ENCODE measurements at places on chromosomes 16 and 17. TPM values are rescaled to one million over a fixed set of nuclear protein-coding genes. Genes with fewer than 3 reads are reported as not detected.

Gene GDE1
- 63.2 TPM for total RNA-seq

Gene SLC7A6
- 41.7 TPM for total RNA-seq

Gene NAGPA
- total RNA-seq: 15.3 TPM

Gene GGT6
- total RNA-seq: not detected

Gene PRSS27
- 7.8 TPM for total RNA-seq

Gene RNF43
- total RNA-seq: 2.0 TPM

Gene KRT12
- not detected for total RNA-seq

Gene GCGR
- total RNA-seq: not detected

Gene CSH2
- total RNA-seq: not detected

Gene RNF135
- 5.9 TPM for total RNA-seq

Gene QPRT
- 79.5 TPM for total RNA-seq

Gene KRTAP4-4
- not detected for total RNA-seq

Gene PSMB10
- 22.5 TPM for total RNA-seq

Gene MEIOB
- not detected for total RNA-seq

Gene CTRL
- total RNA-seq: 2.5 TPM

Gene ZPBP2
- not detected for total RNA-seq

Gene OR4D1
- total RNA-seq: not detected

Gene USP43
- total RNA-seq: 2.0 TPM

Gene CARHSP1
- 152 TPM for total RNA-seq

Gene SMIM22
- total RNA-seq: not detected

Gene TAT
- total RNA-seq: not detected

Gene CD79B
- total RNA-seq: 0.86 TPM

Gene PROCA1
- total RNA-seq: 11.7 TPM

Gene KCNG4
- total RNA-seq: not detected

Gene NSRP1
- total RNA-seq: 28.2 TPM

Gene CLEC3A
- not detected for total RNA-seq

Gene LUC7L3
- 175 TPM for total RNA-seq

Gene RUNDC1
- total RNA-seq: 16.5 TPM

Gene CASKIN1
- total RNA-seq: 18.9 TPM

Gene MRPL58
- 35.3 TPM for total RNA-seq

Gene HBZ
- total RNA-seq: not detected

Gene KRTAP17-1
- not detected for total RNA-seq

Gene TPSAB1
- not detected for total RNA-seq

Gene FAM171A2
- total RNA-seq: 50.6 TPM

Gene HBM
- total RNA-seq: not detected

Gene HYDIN
- total RNA-seq: 7.5 TPM

Gene PPP1R1B
- not detected for total RNA-seq

Gene UBN1
- 49.6 TPM for total RNA-seq

Gene ABCA8
- 13.3 TPM for total RNA-seq

Gene C17orf67
- 2.4 TPM for total RNA-seq

Gene SMG6
- 57.2 TPM for total RNA-seq

Gene PDP2
- total RNA-seq: 22.7 TPM

Gene NOG
- total RNA-seq: 0.65 TPM

Gene PPL
- 0.26 TPM for total RNA-seq

Gene SLFN14
- not detected for total RNA-seq

Gene SNX20
- not detected for total RNA-seq

Gene CMIP
- 41.2 TPM for total RNA-seq

Gene ARHGAP44
- total RNA-seq: 6.5 TPM

Gene MRPS23
- 50.0 TPM for total RNA-seq

Gene PLA2G10
- total RNA-seq: not detected

Gene GAS2L2
- total RNA-seq: 0.16 TPM

Gene ARMC5
- 12.3 TPM for total RNA-seq

Gene RNF227
- total RNA-seq: 4.0 TPM

Gene KRTAP4-5
- total RNA-seq: not detected

Gene RPRML
- total RNA-seq: 1.6 TPM

Gene MAP2K6
- 48.4 TPM for total RNA-seq

Gene WNT3
- total RNA-seq: 8.4 TPM

Gene PALB2
- total RNA-seq: 26.6 TPM

Gene CHRNE
- total RNA-seq: 0.21 TPM

Gene TEX14
- total RNA-seq: 0.48 TPM

Data from neural crest cell (in vitro differentiated cells).